ENCODE measurements at places on chromosomes 5 and 9. TPM values are rescaled to one million over a fixed set of nuclear protein-coding genes. Genes with fewer than 3 reads are reported as not detected.

HMCN2 gene
- not detected for total RNA-seq

- peak; percentile 35 for DNase-seq
Observed at GRCh38 chr5:773517-774264, 10.8 kb downstream of the ZDHHC11B start.

DNA sequence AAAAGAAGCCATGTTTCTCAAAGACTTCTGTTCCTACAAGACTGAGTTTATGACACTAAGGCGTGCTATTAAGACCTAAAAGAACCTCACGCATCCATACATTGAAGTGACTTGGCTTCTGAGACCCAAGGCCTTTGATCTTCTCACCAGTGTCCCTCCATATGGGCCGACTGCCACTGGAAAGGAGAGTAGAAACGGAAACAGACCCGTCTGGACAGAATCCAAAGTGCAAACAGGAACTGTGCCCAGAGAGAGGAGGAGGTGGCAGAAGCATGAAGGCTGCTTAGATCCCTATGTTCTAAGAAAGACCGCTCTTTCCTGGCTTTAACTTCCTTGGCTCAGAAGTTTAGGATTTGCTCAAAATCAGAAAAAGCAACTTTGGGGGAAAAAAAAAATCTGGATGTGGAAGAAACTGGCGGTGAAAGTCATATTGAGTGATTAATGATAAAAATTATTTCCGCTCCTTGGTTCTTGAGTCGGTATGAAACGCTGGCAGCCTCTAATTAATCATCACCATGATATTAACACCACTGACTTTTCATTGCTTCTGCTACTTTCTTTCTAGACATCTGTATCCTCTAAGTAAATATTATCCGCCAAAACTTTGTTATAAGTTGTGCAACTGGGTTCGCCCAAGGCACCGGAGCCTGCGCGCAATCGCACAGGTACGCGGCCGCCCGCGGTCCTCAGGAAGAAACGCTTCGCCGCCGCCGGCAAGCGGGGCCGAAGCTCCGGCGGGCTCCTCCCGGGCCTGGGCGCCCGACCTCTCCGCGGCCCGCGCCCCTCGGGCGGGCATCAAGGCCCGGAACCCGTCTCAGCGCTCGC lies 726 bp downstream of the DAP start:
- no peak for DNase-seq

DNA sequence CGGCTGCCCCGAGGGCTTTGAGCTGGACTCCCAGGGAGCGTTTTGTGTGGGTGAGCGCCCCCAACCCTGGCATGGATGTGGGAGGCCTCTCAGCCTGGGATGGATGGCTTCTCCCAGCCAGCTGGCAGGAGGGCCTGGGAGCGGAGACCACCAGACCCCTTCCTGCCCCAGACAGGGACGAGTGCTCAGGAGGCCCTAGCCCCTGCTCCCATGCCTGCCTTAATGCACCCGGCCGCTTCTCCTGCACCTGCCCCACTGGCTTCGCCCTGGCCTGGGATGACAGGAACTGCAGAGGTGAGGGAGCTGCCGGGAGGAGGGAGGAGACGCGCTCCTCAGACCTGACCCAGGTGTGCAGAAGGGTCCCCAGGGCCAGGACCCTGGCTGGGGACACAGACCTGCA lies 17.4 kb upstream of the ASS1 start:
- no peak for DNase-seq

- no peak for DNase-seq
Observed at GRCh38 chr9:37960631-37961030, 56.7 kb upstream of the SLC25A51 start.

DNA sequence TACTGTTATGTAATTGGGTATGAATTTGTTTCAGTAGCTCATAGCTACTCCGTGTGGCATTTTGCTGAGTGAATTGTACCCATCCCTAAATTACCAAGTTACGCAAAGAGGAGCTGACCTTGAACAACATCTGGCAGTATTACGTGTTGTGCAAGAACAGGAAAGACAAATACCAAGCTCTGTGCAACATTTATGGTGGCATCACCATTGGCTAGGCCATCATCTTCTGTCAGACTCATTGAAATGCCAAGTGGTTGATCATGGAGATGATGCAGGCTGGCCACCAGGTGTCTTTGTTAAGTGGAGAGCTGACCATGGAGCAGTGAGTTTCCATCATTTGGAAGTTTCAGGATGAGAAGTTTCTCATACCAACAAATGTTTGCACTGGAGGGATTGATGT lies 15.0 kb downstream of the ZSWIM6 start:
- no peak for DNase-seq

DNA sequence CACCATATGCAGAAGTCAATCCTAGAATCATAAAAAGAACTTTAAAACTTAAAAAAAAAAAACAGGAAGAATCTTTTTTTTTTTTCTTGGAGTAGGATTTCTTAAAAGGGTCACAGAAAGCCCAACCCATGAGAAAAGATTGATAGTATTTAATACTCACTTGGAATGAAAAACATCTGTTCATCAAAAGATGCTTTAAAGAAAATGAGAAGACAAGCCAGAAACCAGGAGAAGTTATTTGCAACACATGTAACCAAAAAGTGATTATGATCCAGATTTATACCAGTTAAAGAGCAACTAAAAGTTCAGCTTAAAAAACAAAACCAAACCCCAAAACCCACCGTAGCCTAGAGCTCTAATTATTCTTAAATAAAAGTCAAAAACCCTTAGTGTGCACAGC lies 69.3 kb downstream of the TLE4 start:
- DNase-seq = no peak

GRCh38 chr5:172670005-172670402 lies 28.9 kb downstream of the NEURL1B start:
- DNase-seq = no peak

CFAP77 gene
- not detected for total RNA-seq

PRDM9 gene
- not detected for total RNA-seq

GRCh38 chr9:94586814-94587213 lies 6.8 kb downstream of the FBP2 start:
- DNase-seq = no peak

GRCh38 chr5:133824661-133825254 lies 143.7 kb downstream of the C5orf15 start:
- DNase-seq = no peak

DNA sequence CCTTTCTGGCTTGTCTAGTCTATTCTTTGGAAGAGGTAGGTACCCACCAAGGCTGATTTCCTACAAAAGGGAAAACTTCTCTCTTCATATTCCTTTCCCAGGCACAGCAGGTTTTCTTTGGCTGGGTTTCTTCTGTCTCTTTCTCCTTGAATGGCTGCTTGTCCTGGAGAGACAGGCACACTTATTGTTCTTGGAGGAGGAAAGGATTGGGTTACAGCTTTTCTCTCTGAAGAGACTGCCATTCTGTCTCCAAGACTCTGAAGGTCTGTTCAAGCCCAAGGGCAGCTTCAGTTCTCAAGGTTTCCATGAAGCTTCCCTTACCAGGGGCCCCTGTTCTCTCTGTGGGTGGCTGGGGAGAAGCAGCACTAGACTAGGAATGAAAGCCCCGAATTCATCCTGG lies 33.9 kb downstream of the ACTBL2 start:
- DNase-seq = no peak

DNA sequence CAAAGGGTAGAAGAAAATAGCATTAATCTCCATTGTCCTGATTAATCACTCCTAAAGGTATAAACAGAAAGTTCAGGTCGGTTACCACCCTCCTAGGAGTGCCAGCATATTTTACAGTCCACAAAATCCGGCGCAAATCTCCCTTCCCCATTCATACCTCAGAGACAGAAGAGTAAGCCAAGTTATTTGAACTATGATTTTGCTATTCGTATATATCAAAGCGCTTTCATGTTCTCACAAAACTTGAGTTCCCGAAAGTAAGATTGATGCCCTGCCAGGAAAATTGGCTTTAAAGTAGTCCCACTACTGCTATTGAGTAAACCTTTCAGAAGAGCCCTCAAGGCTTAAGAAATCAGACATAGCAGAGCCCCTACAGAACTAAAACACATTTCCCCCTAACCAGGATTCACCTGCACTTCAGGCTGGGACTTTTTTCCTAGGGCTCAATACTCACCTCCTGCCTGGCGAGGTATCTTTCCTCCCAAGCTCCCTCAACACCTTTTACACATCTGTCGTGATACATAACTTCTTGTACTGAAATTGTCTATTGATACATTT lies 21.8 kb upstream of the TRIM36 start:
- no peak for DNase-seq

DNA sequence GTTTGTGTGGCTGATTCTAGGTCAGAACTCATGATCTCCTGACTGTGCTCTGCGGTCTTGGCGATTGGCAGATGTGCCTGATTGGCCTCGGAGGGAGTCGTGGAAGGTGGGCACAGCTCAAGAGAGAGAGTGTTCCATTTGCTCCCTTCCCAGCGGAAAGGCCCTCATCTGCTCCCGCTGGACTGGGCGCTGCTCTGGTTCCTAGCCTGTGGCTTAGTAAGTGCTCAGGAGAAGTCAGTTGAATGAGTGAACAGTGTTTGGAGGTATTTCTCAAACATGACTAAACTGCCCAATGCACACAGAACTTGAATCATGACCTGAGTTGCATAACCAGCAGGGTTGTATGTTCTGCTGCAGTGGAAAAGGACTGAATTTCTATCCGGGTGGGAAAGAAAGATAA lies 120.2 kb upstream of the PITX1 start:
- no peak for DNase-seq

EFNA5 gene
- not detected for total RNA-seq

- no peak for DNase-seq
Observed at GRCh38 chr9:5632540-5632939, 3.6 kb downstream of the RIC1 start.

SOX30 gene
- not detected for total RNA-seq

PRUNE2 gene
- not detected for total RNA-seq

F2RL1 gene
- total RNA-seq = 2.1 TPM

DNA sequence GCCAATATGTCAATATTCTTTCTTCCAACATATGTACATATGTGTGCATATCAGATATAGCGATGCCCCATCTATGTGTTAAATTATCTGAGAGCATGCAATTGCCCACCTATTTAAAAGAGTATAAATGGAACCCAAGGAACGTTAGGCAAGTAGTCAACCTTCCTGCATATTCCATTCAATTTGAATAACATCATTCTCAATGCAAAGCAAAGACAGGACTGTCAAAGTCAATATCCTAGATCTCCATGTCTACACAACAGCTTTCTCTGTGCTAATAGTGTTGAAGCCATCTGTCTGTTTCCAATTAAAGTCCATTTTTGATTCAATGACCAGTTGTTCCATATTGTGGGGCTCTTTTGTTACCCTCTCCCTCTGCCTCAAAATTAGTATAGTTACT lies 85.3 kb upstream of the COX7C start:
- no peak for DNase-seq

DNA sequence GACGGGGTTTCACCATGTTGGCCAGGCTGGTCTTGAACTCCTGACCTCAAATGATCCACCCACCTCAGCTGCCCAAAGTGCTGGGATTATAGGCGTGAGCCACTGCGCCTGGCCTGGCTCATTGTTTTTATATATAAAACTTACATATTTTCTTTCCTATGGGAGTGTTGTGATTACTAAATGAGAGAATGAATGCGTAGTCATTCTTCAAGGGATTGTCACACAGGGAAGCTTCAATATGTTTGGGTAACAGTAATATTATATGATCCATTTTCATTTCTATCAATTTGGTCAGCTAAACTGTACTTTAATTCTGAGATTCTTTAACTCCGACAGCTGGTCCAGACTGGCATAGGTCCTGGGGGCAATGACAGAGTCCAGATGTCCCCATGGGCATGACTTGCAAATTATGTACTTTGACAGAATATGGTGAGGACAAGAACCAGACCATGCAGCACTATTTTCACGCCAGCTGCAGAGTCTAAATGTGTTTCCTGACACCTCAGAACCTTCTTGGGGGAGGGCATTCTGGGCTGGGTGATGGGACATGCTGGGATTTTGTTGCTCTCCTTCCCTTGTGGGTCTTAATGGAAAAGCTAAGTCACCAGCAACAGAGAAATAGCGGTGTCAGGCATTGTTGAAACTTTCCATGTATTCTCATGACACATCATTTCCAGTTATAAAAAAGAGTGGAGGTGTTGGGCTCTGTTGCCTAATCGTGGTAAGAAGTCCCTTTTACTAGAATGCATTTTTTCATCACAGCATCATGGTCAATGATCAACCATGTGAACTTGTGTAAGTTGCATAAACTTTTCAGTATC lies 40.9 kb upstream of the TNC start:
- no peak for DNase-seq

GRCh38 chr5:134043793-134044792 lies 39.3 kb upstream of the VDAC1 start:
- no peak for DNase-seq

DNA sequence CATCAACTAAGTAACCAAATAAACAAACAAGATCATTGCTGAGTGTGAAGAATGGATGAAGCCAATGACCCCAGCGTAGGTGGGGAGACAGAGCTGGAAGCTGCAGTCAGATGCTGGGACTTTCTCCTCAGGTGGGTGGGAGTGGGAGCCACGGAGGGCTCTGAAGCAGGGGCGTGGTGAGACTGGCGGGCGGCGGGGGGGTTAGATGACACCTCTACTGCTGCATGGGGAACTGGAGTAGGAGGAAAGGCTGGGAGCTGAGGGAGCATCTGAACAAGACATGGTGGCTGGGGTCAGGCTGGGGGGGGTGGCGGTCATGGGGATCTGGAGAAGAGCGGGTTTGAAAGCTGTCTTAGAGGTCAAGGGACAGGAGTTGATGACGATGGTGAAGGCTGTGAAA lies 193.8 kb downstream of the C9orf50 start:
- DNase-seq = no peak

MEGF9 gene
- total RNA-seq = 4.5 TPM

SLC6A3 gene
- total RNA-seq = not detected

DNA sequence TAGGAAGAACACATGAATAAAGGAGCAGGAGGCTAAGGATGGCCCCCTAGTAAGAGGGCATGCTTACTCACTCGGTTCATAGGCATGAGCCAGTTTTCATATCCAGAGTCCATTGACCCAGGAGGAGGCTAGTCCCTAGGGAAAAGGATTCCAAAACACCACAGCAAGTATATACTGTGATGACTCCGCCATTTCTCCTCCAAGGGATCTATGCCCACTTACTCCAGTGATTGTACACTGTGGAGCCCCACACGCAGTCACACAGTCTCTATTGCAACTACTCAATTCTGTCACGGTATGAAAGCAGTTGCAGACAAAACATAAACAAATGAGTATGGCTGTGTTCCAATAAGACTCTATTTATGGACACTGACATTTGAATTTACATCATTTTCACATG lies 117.7 kb upstream of the ALDH1B1 start:
- no peak for DNase-seq

DNA sequence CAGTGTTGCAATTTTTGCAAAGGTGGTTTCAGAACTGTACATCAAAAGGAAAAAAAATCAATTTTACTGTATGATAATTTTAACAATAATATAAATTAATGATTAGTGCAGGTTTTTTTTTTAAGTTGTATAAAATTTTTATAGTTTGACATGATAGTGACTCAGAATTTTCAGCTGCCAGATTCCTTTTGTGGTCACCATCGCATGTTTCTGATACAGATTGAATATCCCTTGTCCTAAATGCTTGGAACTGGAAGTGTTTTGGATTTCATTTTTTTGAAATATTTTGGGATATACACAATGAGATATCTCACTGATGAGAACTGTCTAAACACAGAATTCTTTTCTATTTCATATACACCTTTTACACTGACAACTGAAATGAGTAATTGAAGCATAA lies 361.3 kb downstream of the RAB3C start:
- no peak for DNase-seq

DNA sequence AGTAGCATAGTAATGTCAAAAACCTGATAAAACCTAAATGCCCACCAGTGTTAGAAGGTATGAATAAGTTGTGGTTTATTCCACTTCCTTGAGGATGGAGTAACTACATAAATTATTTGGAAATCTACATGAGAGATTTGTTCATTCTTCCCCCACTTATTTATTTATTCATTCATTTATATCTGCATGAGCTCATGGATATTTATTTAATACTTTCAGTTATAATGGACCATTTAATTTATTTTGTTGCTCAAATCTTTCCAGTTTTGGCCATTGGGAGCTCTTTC lies 223.8 kb upstream of the S1PR3 start:
- no peak for DNase-seq
